Lower lobe of right lung (tissue), 2 donors: ENCODE measurements at places on chromosomes 6 and 20. TPM values are rescaled to one million over a fixed set of nuclear protein-coding genes. Genes with fewer than 3 reads are reported as not detected.

Gene APCDD1L
- total RNA-seq, result not detected

Gene OR2W1
- total RNA-seq, result not detected

Gene TFB1M
- total RNA-seq, result 20.6 TPM

Gene SLC22A16
- 0.80 TPM for total RNA-seq

Gene SIGLEC1
- total RNA-seq, result 114 TPM

Gene FLRT3
- 60.7 TPM for total RNA-seq

Gene KIAA0408
- total RNA-seq, result 55.1 TPM

Gene TBX18
- 1.5 TPM for total RNA-seq

Gene PTGIS
- 41.2 TPM for total RNA-seq

Gene TSPO2
- not detected for total RNA-seq

GRCh38 chr6:127547215-127547614, 28.1 kb upstream of the MTCL3 start:
- DNase-seq, result no peak

GRCh38 chr20:38434301-38434741, 807 bp downstream of the SNHG17 start:
- DNase-seq, result peak; percentile 52

DNA sequence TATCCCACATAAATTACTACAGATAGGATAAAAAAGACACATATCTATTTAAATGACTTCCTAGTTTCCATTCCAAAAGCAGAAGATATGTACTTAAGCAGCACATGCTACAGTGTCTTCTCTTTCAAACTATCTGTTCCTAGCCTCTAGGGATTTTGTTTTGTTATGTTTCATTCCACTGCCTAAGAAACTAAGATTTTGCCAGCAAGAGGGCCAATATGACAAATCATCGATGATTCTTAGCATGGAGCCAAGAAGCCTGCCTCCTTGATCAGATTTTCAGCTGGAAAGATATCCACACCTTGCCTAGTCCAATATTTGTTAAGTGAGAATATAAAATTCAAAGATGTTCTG, 7.0 kb downstream of the SNX5 start:
- no peak for DNase-seq

DNA sequence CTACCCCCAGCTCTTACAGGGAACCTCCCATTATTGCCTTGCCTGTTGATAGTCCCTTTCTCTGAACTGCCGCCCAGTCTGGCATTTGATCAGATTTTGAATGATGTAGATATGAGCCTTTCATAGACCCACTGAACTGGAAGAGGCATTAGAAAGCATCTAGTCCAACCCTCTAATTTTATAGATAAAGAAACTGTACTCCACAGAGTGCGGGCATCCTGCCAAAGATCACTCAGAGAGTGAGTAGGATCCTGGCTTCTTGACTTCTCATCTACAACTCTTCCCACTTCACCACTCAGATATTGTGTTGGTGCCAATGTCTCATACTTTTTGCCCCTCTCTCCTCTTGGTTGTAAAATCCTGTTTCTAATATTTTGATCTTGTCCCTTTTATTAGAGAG, 179.2 kb upstream of the BMP2 start:
- no peak for DNase-seq

DNA sequence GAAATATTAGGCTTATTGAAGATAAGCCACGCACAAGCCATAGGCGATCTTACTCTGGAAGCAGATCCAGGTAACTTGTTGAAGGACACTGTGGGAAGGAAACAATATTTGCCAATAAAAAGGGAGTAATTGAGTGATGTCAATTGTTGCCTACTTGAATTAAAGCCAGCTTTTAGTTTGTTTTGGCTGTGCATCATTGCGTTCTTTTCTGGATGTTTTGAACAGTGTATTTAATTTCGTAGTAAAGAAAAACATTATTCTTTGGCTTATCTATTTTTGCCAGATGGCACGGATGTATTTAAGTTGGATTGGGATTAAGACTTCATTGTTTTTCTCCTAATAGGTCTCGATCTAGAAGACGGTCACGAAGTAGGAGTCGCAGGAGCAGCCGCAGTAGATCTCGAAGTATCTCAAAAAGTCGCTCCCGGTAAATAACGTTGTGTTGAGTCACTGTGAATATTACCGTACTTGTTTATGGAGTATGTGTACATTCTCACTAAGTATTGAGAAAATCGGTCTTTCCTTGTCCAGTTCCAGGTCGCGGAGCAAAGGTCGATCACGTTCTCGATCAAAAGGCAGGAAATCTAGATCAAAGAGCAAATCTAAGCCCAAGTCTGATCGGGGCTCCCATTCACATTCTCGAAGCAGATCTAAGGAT, 2.6 kb downstream of the SRSF6 start:
- DNase-seq, result no peak

- DNase-seq, result no peak
Observed at GRCh38 chr6:11812951-11813350, 34.3 kb upstream of the ADTRP start.

DNA sequence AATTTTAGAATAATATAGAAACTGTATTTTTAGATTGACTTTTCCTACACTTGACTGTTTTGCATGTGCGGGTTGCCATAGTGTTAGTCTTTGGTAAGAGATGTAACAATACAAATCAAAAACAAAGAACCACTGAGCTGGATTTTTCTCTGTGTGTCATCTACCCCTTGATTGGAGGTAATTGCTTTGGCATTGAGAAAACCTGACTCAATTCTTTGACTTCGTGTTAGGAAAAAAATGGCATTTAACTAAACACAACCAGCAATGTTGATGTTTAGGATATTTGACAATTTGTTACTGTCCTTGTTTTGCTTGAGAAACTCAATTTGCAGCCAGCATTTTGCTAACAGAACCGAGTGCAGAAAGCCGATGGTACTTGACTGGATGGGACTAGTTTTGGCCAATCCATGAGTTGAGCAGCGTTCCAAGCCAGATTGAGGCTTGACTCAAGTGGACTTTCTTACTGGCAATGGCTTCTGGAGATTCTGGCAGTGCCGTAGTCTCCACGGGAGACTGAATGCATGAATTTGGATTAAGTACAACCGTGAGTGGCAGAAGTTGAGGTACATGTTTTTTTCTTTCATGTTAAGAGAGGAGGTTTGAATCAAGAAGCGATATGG, 17.1 kb downstream of the TPBG start:
- DNase-seq, result no peak

GRCh38 chr6:156396068-156396771, 381.0 kb upstream of the ARID1B start:
- no peak for DNase-seq

- no peak for DNase-seq
Observed at GRCh38 chr20:20799716-20800312, 87.4 kb upstream of the RALGAPA2 start.

- no peak for DNase-seq
Observed at GRCh38 chr6:89267918-89268317, 47.2 kb downstream of the GABRR2 start.

DNA sequence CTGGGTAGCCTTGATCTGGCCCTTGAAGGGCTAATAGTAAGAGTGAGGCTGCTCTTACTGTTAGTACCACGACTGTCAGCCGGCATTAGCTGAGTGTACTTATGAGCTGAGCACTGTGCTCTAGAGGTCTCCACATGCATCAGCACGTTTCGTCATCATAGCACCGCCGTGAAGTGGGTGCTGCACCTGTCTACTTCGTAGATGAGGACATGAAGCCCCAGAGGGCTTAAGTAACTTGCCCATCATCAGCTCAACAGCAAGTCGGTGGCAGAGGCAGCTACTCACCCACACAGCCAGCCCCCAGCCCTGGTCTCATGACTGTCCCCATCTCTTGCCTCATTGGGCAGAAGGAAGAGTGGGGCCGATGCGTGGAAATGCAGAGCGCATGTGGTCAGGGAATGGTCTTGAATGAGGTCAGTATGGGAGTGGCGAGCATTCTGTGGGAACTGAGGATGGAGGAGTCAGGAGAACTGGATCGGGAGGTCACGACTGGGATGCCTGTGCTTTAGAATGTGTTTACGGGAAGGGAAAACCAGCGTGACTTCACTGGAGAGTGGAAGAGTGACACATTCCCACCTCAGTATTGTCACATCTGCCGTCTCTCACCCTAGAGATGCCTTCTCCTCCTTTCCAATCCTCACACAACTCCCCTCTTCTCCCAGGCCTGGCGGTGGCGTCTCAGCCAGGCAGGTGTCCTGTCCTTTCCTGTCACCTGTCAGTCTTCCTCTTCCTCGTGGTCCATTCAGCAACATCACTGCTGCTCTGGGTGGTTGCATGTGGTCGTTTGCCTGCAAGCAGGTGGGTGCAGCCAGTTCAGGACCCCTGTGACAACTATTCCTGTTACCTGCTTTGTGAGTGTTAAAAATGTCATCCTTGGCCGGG, 6.0 kb downstream of the SYTL3 start:
- peak; percentile 76 for DNase-seq

DNA sequence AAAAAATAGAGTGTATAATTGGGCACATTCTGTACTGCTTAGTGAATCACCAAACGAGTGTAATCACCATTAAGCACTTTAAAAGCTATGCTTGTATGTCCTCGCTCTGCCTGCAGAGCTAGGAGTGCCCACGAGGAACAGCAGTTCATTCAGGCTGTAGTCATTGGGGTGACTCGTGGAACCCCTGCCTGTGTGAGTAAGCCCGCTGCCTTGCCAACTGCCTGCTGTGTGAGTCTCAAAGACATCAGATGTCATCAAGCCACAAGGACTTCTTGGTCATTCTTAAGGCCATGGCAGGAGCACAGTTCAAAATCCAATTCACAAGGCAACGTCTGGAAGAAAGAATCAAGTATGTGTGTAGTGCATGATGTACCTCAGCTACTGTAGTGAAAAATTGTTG, 60.4 kb downstream of the FOXO3 start:
- DNase-seq, result no peak

GRCh38 chr20:36342331-36343120, 36.4 kb downstream of the DLGAP4 start:
- no peak for DNase-seq

GRCh38 chr6:90925726-90926125, 338.9 kb upstream of the MAP3K7 start:
- no peak for DNase-seq

DNA sequence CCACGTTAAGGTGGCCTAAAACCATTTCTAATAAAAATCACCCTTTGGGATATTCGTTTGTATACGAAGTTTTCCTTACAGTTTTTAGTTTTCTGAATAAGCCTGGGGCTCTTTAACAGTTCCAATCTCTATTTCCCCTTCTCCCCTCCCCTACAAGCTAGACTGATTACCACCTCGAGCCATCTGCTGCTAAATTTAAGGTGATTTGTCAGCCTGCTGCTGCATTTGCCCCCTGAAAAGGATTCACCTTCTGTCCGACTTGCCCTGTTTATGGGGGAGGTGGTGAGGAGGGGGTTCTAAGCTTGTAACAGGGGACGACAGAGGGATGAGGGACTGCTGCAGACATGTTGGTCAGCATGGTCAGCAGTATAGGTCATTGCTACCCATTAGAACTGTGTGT, 146.3 kb downstream of the JARID2 start:
- DNase-seq, result no peak

DNA sequence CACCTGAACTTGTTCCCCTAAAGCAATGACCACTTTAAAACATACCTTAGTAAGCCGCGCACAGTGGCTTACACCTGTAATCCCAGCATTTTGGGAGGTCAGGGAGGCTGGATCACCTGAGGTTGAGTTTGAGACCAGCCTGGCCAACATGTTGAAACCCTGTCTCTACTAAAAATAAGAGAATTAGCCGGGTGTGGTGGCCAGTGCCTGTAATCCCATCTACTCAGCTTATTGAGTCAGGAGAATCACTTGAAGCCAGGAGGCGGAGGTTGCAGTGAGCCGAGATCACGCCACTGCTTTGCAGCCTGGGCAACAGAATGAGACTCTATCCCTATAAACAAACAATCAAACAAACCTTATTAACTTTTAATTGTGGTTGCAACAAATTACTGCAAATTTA, 1.6 kb upstream of the RAET1E start:
- no peak for DNase-seq

GRCh38 chr6:119361209-119361608, 11.6 kb upstream of the MAN1A1 start:
- no peak for DNase-seq

DNA sequence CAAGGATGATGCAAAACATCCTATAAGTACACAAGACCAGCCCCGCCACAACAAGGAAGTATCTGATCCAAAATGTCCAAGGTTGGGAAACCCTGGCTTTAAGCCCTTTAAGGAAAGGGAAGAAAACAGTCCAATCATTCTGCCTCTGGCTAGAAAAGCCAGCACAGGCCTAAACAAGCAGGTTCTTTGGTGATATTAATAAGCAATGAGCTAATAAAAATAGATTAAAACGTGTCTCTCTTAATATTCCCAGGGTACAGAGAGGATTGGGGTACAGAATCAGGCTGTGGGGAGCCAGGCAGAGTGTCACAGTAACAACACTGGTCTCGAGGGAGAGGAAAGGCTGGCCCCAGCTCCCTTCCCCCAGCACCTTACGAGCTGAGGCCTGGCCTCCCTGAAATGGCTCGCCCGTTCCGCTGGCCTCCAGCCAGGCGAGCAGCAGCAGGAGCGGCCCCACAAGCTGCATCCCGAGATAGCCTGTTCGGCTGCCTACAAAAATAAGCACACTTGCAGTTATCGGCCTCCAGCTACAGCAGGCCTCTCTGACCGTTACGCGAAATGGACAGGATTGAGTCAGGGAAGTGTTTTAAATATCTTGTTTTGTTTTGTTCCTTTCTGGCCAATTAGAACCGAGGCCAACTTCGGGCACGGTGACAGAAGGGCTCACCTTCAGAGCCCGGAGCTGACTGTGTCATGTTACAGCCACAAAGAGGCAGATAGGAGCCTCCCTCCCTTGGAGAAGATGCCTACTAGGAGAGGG, 4.0 kb upstream of the ZMYND8 start:
- DNase-seq, result peak; percentile 87

DNA sequence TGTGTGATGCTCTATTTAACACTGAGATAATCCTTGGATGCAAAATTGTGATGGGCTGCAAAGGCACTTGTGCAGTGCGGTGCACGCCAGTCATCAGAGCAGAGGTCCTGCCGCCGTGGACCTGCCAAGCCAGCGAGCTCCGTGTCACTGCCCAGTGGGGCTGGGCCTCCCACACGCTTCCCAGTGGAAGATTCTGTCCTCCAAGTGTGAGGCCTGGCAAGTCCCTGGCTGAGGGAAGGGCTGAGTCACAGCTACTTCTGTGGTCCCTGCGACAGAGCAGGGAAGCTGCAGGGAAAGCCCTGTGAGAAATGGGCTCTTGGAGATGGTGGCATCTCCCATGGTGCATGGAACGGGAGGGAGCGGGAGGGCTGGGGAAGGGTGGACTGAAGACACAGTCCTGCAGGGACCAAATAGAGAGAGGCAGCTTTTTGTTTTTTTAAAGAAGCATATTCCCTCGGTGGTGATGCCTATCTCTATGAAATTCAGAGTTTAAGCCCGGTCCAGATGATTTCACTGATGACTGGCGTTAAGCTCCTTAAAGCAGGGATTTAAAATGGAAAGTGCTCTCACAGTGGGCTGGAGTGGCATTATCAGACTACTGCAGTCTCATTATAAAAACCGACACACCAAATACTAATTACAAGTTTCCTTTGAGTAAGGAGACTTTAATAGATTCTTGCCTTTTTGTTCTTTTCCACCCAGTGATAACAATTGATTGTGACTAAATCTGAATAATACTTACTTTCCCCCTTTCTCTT, 413.7 kb downstream of the QKI start:
- no peak for DNase-seq

- no peak for DNase-seq
Observed at GRCh38 chr6:41798901-41799558, 11.5 kb downstream of the TOMM6 start.
